Esophagus muscularis mucosa (tissue), 4 donors: ENCODE measurements at places on chromosomes 12 and 14. TPM values are rescaled to one million over a fixed set of nuclear protein-coding genes. Genes with fewer than 3 reads are reported as not detected.

Gene CLEC2A
- not detected for total RNA-seq

Gene TRPV4
- total RNA-seq: 0.63 TPM

Gene CLEC4D
- 1.7 TPM for total RNA-seq

Gene TAS2R10
- total RNA-seq: 0.42 TPM

Gene PLEKHG7
- not detected for total RNA-seq

Gene SCN8A
- 0.29 TPM for total RNA-seq

Gene ALKBH1
- total RNA-seq: 8.0 TPM

DNA sequence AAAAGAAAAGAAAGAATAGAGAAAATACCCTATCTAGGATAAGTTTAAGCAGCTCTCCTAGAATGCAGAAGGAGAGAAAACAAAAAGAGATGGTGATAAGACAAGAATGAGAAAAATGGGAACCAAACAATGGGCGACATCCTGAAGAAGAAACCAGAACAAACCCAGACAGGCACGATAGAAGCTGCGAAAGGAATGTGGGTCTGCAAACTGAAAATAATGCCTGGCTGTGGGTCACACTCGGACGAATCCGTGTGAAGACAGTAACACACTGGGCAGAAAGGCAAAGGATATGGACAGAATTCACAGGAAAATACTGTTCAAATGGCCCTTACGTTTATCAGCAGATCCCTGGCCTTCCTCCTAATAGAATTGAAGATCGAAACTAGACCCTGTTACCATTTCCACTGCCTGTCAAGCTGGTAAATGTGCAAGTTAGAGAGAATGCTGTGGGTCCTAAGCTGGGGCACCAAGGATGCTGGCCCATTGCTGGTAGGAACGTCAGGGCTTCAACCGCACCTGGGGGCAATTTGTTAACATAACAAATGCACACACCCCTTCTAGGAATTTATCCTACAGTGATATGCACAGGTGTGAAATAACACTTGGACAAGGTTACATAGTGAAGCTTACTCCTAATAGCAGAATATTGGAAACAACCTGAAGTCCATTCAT is 117.5 kb upstream of the RFLNA start:
- H3K36me3 ChIP-seq: no peaks in the 10 kb centered on the region
- no peaks in the 10 kb centered on the region for H3K27me3 ChIP-seq
- no peak for DNase-seq
- H3K4me3 ChIP-seq: no peak overlapping the region

Gene KIF5A
- total RNA-seq: 3.2 TPM

Gene GNG2
- 16.2 TPM for total RNA-seq

- H3K4me3 ChIP-seq: no peak overlapping the region
- H3K36me3 ChIP-seq: no peaks in the 10 kb centered on the region
- H3K4me1 ChIP-seq: peaks cover 15% of the 10 kb centered on the region
- H3K27me3 ChIP-seq: no peaks in the 10 kb centered on the region
- DNase-seq: no peak
These were observed 5.9 kb upstream of the BHLHE41 start for GRCh38 chr12:26130728-26131127.

DNA sequence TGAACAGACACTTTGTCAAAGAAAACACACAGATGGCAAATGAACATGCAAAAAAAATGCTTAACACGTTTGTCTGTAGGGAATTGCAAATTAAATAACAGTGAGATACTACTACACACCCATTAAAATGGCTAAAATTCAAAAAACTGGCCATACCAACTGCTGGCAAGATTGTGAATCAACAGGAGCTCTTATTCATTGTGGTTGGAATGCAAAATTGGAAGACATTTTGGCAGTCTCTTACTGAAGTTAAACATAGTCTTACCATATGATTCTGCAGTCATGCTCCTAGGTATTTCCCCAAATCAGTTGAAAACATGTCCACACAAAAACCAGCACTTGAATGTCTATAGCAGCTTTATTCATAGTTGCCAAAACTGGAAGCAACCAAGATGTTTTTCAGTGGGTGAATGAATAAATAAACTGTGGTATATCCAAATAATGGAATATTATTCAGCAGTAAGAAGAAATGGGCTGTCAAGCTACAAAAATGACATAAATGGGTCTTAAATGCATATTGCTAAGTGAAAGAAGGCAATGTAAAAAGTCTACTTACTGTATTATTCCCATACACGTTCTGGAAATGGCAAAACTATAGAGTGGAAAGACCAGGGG is 91.4 kb downstream of the PLEKHA5 start:
- no peak overlapping the region for H3K27ac ChIP-seq
- H3K27me3 ChIP-seq: no peaks in the 10 kb centered on the region
- no peak overlapping the region for H3K4me3 ChIP-seq
- no peak for DNase-seq

GRCh38 chr12:5565933-5566599 is 134.2 kb downstream of the NTF3 start:
- H3K36me3 ChIP-seq: no peaks in the 10 kb centered on the region
- no peak for DNase-seq
- no peaks in the 10 kb centered on the region for H3K4me1 ChIP-seq

- no peaks in the 10 kb centered on the region for H3K27me3 ChIP-seq
- H3K4me1 ChIP-seq: peaks cover 7% of the 10 kb centered on the region
- no peak overlapping the region for H3K4me3 ChIP-seq
- DNase-seq: no peak
These were observed 37.0 kb downstream of the WASHC3 start for GRCh38 chr12:102024765-102025164.
